Endothelial cell (in vitro differentiated cells): ENCODE measurements at places on chromosomes 2 and 18.

DNA sequence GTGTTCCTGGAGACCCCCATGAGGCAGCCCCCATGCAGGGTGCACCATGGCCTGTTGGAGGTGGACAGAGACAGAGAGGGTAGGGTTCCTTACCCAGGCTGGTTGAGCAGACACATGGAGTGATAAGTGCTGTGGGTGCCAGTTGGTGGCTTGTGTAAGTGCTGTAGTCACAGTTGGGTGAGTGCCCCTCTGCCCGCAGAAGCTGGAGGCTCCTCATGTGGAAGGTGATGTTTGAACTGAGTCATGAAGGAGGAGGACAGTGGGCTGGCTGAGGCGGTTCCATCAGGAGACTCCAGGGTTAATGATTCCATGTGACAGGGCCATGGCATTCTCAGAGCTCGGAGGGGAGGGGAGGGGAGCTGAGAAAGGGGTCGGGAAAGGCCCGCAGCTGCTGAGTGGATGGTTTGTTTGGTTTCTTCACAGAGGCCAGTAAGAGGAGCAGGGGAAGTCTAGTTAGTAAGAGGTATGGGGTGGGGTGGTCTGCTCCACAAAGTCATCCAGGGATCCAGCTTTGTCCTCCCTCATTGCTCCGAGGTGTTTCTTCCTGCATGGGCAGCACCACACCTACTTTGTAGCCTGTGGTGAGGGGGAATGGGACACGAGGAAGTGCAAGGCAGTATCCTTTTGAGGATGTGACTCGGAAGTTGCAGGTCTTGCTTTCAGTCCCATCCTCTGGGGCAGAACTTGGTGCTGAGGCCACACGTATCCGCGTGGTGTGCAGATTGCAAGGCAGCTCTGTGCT is 13.6 kb downstream of the IMPA2 start:
- H3K36me3 ChIP-seq, result no peaks in the 10 kb centered on the region
- H3K27ac ChIP-seq, result peak overlapping the region; percentile 93
- peaks cover 51% of the 10 kb centered on the region for H3K4me1 ChIP-seq
- peaks cover 19% of the 10 kb centered on the region for H3K27me3 ChIP-seq
- peak overlapping the region; percentile 63 for H3K4me3 ChIP-seq

DNA sequence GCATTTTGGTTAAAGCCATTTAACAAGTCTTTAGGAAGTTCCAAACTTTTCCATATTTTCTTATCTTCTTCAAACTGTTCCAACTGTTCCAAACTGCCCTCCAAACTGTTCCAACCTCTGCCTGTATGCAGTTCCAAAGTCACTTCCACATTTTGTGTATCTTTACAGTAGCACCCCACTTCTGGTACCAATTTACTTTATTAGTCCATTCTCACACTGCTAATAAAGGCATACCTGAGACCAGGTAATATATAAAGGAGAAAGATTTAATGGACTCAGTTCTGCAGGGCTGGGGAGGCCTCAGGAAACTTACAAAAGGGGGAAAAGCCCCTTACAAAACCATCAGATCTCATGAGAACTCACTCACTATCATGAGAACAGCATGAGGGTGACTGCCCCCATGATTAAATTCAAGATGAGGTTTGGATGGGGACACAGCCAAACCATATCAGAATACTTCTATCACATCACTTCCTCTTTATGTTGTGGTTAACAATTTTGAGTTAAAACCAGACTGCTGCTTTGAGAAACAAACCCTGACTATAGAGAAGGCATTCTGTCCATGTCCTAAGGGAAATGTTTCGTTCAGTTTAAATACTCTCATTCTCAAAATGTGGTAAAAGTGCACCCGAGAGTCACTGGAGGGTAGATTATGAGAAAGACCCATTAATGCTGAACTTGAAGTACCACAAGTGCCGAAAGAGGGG is 11.0 kb downstream of the IL18R1 start:
- H3K4me3 ChIP-seq, result no peak overlapping the region
- peaks cover 17% of the 10 kb centered on the region for H3K36me3 ChIP-seq
- no peak for DNase-seq
- peaks cover 1% of the 10 kb centered on the region for H3K27me3 ChIP-seq
- no peak overlapping the region for H3K27ac ChIP-seq

- H3K27ac ChIP-seq, result no peak overlapping the region
- H3K36me3 ChIP-seq, result no peaks in the 10 kb centered on the region
- H3K4me3 ChIP-seq, result no peak overlapping the region
- DNase-seq, result no peak
Observed at GRCh38 chr2:212451786-212452231, 86.8 kb downstream of the ERBB4 start.

- H3K27ac ChIP-seq, result no peak overlapping the region
- H3K4me3 ChIP-seq, result no peak overlapping the region
- no peaks in the 10 kb centered on the region for H3K27me3 ChIP-seq
- H3K36me3 ChIP-seq, result no peaks in the 10 kb centered on the region
- DNase-seq, result peak; percentile 40
- H3K4me1 ChIP-seq, result peaks cover 3% of the 10 kb centered on the region
Observed at GRCh38 chr2:204538182-204539018, 6.9 kb upstream of the PARD3B start.

DNA sequence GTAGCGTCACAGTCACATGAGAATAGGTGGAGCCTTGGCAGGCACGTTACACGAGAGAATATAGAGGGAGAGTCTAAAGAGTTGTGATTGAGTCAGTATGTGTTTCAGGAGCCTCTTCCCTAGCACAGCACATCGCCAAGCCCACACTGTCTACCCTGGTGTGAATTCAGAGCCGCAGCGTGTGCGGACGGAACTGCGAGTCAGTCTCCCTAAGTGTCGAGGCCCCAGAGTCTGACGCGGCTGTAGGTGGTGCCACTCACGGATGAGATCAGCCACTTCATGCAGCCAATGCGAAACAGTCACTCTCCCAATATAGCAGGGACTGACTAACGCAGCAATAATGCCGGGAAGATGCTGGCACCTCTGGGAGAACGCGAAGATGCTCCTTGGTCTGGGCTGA is 587.3 kb upstream of the ID2 start:
- H3K4me1 ChIP-seq, result no peaks in the 10 kb centered on the region
- peaks cover 1% of the 10 kb centered on the region for H3K27me3 ChIP-seq
- H3K4me3 ChIP-seq, result no peak overlapping the region
- H3K27ac ChIP-seq, result no peak overlapping the region

DNA sequence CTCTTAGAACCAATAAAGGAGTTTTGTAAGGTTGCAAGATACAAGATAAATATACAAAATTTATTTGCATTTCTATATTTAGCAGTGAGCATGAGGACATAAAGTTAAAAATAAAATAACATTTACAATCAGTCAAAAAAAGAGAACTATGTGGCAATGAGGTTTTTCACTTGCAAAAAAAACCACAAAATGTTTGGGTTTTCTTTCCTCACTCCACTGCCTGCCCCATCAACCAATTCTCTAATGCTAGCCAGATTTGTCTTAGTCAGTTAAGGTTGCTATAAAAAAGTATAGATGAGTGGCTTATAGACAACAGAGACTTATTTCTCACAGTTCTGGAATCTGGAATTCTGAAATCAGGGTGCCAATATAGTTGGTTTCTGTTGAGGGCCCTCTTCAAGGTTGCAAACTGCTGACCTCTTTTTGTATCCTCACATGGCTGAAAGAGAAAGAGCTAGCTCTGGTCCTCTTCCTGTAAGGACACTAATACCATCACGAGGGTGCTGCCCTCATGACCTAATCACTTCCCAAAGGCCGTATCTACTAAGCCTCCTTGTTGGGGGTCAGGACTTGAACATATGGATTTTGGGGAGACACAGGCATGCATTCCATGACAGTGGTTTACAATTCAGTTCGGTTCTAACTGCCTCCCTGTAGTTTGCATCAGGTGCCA is 566.2 kb downstream of the GALR1 start:
- H3K27me3 ChIP-seq, result peaks cover 9% of the 10 kb centered on the region
- no peak overlapping the region for H3K4me3 ChIP-seq
- no peak overlapping the region for H3K27ac ChIP-seq
- no peaks in the 10 kb centered on the region for H3K4me1 ChIP-seq
- DNase-seq, result no peak

- H3K27ac ChIP-seq, result no peak overlapping the region
- no peaks in the 10 kb centered on the region for H3K27me3 ChIP-seq
- H3K4me1 ChIP-seq, result peaks cover 23% of the 10 kb centered on the region
- H3K4me3 ChIP-seq, result no peak overlapping the region
- H3K36me3 ChIP-seq, result no peaks in the 10 kb centered on the region
- no peak for DNase-seq
Observed at GRCh38 chr2:192011196-192011595, 164.3 kb upstream of the CAVIN2 start.
